Activated naive CD8-positive, alpha-beta T cell treated with anti-CD3 and anti-CD28 coated beads for 36 hours (primary cell): ENCODE measurements at places on chromosomes 6 and 20. TPM values are rescaled to one million over a fixed set of nuclear protein-coding genes. Genes with fewer than 3 reads are reported as not detected.

The PAX1 gene
- not detected for total RNA-seq

The SIRPA gene
- 0.12 TPM for total RNA-seq

The ADAT2 gene
- total RNA-seq, result 29.6 TPM

The MAFB gene
- not detected for total RNA-seq

The HLA-DRB1 gene
- total RNA-seq, result 4.2 TPM

DNA sequence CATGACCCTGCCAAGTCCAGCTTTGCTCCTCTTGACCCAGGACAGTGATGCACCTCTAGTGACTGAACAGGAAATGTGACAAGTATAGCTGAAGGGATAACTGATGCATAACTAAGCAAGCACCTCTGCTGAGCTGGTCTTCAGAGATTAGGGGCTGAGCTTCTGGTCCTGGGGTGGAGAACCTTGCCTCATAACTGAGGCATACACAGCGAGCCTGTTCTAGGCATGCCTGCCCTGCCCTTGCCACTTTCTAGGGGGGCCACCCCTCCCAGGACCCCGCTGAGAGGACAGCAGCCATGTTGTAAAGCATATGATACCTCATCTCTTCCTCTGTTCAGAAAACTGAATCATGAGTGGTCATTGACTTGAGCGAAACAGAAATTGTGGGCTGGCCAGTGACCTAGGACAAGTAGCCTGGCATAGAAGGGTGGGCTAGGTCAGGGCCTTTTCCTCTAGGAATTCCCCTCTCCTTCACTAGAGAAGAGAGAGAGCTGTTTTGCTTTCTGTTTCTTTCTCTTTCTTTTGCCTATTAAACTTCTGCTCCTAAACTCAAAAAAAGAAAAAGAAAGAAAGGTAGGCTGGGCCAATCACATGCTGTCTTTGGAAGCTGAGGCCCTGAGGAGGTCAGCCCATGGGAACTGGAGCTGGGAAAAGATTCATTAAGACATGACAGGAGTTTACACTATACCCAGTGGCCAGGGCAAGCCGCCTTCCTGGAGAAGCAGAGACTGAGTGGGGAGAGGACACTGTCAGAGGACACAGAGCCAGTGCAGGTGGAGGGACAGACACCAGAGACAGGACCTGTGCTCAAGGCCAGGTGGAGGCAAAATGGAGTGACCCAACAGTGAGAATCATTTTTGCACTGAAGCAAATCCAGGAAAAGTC, 23.1 kb downstream of the ALDH5A1 start:
- DNase-seq, result no peak

DNA sequence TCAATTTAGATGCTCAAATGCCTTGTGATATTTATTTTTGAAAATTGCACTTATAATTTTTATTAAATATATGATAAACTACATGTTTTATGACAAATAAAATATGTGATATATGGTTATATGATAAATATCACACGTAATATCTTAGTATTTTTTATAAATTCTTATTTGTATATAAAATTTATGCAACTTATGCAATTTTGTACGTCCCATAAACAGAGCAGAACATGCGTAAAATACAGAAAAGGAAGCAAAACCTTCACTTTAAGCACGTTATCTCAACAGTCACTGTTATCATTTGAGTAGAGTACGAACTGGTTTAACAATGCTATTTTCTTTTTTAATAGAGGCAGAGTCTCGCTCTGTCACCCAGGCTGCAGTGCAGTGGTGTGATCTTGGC, 15.7 kb upstream of the ADRM1 start:
- no peak for DNase-seq

DNA sequence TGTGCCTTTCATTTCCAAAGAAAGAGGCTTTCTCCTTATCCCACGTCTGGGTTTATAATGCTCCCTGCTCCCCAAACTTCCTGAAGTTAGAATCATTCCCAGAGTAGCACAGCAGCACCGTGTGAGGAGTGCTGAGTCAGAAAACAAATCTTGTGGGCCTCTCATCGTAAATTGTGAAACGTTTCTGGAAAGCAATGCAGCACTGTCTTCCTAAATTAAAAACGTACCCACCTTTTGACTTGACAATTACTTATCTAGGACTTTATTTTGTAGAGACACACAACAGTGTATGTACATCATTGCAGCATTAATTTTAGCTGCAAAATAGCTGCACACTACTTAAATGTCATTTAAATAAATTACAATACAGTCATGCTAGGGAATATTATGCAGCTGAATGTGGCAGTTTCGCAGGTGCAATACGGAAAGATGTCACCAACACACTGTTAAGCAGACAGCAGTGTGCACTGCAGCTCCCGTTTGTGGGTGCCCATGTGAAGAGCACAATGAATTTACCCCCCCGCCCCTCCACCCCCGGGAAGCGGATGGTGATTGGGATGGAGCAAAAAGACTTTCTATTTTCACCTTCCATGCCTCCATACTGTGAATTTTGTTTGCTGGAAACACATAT, 30.8 kb downstream of the RRBP1 start:
- no peak for DNase-seq

- no peak for DNase-seq
Observed at GRCh38 chr6:139641376-139641775, 266.9 kb upstream of the CITED2 start.

GRCh38 chr6:51218181-51218580, 399.5 kb downstream of the TFAP2B start:
- no peak for DNase-seq

GRCh38 chr6:80077067-80077466, 29.4 kb upstream of the BCKDHB start:
- no peak for DNase-seq

DNA sequence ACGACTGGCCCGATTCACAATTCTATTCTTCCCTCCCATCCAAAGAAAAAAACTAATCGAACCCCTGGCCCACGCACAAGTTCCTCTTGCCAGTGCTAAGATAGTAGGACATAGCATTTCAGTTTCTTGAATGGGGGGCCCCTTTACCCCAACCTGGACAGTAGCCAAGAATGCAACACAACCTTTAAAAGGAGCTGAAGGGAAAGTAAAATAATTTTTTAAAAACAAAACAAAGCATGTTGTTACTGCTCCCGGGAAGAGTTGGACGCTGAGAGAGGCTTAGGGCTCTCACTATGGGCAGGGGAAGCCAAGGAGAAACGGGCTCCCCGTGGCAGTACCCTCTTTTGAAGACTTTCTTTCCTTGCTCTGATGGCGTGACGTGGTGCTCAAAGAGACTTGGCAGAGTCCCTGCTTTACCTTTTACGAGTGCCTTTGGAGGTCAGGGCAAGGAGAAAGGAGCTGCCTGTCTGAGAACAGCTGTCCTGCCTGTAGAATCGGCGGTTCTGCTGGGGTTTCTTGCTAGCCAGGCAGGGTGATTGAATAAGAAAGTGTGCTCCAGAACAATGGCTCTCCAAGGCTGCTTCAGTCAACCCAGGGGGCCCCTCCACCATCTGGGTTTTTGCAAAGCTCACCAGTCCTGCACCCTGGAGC, 5.8 kb downstream of the TFAP2C start:
- no peak for DNase-seq

DNA sequence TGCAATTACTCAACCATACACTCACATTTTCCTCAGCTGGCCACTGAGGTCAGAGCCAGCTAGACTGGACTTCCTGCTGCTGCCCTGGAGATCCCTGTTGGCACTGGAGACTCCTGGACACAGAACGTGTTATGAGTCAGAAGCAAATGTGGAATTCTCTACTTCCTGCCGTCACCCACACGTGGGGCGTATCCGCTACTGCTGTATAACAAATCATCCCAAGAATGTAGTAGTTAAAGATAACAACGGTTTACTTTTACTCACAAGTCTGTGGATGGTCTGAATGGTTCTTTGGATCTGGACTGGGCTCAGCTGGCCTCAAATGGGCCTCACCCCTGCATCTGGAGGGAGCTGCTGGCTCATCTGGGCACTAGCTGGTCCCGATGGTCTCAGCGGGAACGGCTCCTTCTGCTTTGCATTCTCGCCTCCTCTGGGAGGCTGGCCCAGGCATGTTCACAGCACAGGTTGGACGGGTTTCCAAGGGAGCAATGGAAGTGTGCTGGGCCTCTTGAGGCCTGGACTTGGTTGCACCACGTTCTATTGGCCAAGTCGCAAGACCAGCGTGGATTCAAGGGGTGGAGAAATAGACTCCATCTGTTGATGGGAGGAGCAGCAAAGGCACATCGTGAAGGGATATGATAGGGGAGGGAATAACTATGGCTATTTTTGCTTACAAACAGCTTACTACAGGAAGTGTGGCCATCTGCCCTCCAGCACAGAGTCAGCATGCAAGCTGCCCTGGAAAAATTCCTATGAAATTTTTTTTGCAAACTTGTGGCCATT, 118.5 kb downstream of the SNX5 start:
- DNase-seq, result no peak

- DNase-seq, result no peak
Observed at GRCh38 chr6:106637717-106638341, 8.5 kb downstream of the QRSL1 start.

- no peak for DNase-seq
Observed at GRCh38 chr20:59738851-59739250, 134.5 kb downstream of the PHACTR3 start.
